GF-D8 (cell line): ENCODE measurements at places on chromosomes 2 and 18.

DNA sequence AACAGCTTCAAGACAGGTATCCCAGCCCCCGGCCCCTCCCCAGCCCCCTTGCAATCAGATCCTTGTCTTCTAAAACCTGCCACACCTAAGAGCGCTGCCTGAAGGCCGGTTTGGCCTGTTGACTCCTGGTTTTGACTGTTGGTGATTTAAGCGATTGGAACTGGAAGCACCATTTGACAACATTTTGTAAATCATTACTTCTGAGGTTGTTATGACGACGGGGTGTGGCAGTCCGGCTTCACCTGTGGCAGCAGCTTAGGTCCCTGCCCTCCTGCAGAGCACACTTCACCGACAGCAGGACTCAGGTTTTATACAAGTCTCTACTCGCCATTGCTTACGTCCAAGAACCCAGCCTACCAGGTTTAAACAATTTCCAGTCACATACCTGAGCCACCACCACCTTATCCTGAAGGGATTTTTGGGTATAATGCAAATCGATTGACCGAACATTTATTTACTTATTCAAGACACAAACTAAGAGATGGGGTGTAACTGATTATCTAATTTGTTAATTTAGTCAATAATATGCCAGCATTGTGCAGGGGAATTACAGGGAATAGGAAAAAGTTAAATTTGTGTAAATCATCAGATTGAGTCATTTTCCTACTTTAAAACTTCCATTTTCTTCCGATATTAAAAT lies 707 bp upstream of the DGUOK start:
- no peak for DNase-seq

DNA sequence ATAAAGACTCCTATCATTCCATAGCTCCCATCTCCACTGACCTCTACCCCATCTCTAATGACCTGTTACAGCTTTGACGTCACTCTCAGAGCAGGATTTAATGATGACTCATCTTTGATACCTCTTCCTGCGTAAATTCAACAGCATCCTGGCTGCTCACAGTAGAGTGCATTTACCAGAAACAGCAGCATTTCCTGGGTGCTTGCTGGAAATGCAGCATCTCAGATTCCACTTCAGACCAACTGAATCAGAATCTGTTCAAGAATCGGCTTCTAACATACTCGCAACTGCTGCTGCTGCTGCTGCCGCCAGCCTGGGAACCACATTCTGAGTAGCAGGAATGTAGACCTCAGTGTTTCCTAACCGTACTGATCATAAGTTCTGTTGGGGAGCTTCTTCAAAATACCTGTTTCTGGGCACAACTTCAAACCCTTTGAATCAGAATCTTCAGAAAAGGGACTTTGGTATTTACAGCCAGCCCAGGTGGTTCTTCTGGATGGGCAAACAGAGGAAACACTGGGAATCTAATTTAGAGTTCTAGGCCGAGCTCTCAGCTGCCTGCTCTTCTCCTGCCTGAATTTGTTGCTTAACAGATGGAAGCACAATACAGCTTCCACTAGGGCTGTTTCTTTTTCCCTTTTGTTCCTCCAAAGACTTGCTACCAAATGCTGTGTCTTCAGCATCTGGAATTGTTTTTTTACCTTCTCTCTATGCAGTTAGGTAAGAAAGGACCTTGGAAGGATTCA lies 241.4 kb downstream of the NCKAP5 start:
- DNase-seq = no peak

GRCh38 chr2:192186806-192187205 lies 7.9 kb downstream of the TMEFF2 start:
- DNase-seq = no peak

- no peak for DNase-seq
Observed at GRCh38 chr2:9401646-9402371, 21.5 kb downstream of the ITGB1BP1 start.

DNA sequence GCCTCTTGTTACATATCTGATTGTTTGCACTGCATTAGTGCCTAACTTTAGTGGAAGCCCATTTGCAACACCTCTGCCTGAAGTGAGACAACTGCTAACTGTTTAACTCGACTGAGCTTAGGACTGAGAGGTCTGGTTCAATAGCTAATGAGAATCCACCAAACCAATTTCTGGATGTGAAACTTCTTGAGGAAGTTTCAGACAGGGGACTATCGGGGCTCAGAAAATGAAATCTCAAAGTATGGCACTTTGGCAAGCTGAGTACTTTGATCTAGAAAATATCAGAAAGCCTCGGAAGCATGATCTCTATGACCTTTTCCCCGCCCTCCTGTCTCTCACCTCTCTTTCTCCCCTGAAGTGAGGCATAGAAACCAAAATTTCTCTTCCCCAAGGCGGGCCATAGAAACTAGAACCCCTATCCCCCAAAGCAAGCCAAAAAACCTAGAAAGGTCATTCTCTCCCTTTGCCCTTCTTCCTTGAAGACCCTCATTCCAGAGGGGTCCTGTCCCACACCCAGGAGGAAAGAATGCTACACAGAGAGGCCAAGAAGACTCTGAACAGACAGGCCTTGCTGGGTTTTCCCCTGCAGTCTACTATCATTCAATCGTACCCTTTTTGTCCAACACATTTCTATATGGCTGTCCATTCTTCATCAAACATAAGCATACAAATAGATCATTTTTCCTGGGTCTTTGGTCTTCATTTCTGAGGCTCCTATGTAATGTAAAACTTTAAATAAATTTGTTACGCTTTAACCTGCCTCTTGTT lies 69.6 kb upstream of the CREB1 start:
- no peak for DNase-seq

DNA sequence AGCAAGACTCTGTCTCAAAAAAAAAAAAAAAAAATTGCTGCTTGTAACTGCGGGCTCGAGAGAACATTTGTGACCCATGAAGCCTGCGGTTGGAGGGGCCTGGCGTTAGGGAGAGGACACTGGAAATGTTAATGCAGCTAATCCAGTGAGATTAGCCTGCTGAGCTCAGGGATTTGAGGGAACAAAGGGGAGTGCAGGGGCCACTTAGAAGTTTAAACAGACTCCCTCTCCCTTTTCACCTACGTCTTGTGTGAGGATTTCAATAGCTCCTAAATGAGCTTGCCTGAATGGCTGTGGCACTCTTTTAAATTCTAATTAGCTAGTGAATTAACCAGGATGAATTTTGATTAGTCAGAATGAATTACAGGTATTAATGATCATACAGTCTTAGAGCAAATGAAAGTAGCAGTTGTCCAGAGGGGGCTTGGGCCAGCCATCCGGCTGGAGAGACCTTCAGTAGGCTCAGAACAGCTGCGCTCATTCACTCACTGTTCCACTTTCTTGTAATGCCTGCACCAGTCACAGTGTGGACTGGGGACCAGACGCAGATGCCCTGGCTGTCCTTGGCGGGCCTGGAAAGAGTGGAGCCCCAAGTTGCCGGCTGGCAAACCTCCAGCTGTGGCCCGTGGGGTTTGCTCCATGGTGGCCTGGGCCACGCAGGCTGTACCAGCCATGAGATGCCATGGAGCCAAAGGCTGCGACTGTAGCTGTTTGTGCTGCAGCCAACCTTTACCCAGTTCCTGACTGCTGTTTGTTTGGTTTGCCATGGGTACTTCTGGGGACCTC lies 20.8 kb downstream of the LDLRAD4 start:
- DNase-seq = no peak

GRCh38 chr2:101698014-101698843 lies 722 bp downstream of the MAP4K4 start:
- no peak for DNase-seq

- no peak for DNase-seq
Observed at GRCh38 chr2:232457121-232458011, 1.4 kb downstream of the ALPI start.

- DNase-seq = no peak
Observed at GRCh38 chr2:239644011-239644410, 243.2 kb upstream of the HDAC4 start.

- no peak for DNase-seq
Observed at GRCh38 chr18:67232406-67232805, 284.1 kb downstream of the DSEL start.

GRCh38 chr2:240514631-240515030 lies 43.2 kb downstream of the ANKMY1 start:
- DNase-seq = no peak

DNA sequence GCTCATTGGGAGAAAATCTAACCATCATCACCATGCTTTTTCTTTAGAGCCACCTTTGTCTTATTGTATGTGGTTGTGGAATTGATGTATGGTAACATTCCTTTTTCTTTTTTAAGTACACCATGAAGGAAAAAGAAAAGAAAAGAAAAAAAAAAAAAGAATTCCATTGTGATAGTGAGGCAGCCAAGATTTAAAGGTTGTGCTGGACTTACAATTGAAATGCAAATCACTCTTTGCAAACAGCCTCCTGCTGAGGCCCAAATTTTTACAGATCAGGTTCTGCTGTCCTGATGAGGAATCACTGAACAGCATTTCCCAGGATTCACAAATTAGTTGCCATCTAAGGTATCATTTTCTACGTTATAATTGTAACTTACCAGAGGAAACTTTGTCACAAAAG lies 1101.0 kb upstream of the FANCL start:
- DNase-seq = no peak

- no peak for DNase-seq
Observed at GRCh38 chr2:151287513-151288250, 1.8 kb downstream of the NMI start.

DNA sequence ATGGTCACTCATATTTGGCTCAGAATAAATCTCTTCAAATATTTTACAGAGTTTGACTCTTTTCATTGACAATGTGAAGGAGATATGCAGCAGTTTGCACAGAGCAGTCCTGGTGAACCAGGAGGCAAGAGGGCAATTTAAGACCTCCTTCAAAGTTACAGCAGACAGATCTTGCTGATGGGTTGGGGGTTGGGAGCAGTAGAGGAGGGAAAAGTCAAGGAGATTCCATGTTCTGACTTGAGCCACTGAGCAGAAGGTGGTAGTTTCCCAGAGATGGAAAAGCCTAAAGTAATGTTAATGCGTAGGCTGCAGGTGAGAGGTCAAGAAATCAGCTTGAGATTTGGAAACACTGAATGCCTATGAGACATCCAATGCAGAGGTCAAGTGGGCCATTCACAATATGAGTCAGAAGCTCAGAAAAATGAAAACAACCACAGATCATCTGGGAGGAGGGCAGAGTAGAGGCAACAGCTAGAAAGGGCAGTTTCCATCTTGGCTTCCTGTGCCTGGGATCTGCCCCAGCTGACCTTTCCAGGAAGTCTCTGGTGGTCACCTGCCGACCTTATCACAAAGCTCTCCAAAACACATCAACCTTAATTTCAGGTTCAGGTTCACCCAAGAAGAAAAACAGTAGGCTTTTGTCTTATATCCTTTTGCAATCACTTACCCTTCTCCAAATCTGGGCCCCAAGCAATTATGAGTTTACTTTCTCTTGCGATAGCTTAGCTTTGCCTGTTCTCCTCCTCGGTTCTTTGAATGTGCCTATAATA lies 197.5 kb upstream of the ARL4C start:
- no peak for DNase-seq

GRCh38 chr2:96839875-96840850 lies 3.7 kb downstream of the ANKRD23 start:
- no peak for DNase-seq

DNA sequence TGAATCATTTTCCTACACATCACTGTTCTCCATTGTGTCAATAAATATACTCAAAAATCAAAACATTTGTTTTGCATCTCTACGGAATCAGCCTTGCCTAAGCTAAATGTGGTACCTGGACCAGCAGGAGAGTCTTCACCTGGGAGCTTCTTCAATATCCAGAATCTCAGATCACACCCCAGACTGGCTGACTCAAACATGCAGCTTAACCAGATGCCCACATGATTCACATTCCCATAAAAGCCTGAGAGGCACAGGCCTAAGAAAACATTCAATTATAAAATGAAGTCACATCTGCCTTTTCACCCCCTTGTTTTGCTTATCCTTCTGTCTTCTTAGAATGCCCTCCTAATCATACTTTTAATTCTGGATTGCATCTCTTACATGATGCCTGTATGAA lies 1045.5 kb upstream of the NXPH2 start:
- no peak for DNase-seq

- DNase-seq = no peak
Observed at GRCh38 chr2:212538305-212539071, at the start of gene ERBB4. ERBB4 (minus strand) TSS chr2:212538802; CDS start chr2:212538530, 272 bp downstream.

- no peak for DNase-seq
Observed at GRCh38 chr2:8647462-8647857, 34.4 kb upstream of the ID2 start.

DNA sequence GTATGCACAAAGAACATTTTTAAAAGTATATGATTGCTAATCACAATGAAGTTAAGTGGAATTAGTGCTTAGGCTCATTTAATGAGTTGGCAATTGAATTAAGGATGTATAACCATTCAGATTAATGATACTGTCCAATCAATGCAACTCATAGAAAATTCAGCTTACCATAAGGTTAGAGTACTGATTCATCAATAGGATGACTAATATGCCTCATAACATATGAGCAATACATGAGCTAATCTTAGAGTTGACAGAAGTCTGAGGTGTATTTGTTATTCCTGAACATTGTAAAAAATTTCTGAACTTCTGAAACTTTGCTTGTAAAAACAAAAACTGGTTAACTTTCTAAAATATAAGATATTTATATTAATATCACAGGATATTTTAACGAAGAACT lies 118.3 kb upstream of the NETO1 start:
- DNase-seq = no peak

- DNase-seq = no peak
Observed at GRCh38 chr2:233928594-233929351, 11.6 kb downstream of the TRPM8 start.

DNA sequence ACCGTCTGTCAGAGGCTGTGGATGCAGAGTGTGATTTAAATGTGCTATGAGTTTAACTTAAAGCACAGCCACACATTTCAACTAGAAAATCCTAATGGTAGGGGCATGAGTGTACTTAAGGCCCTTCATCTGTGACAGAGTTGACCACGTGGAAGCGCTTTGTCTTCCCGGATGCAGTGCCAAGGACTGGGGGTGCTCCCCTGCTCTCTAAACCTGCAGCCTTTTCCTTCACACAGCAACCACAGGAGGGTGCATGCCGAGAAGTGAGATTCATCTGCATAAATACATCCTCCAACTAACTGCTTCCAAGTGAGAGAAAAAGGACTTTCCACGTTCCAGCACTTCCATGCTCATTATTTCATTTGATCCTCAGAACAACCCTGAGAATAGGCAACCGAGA lies 149.6 kb downstream of the MYT1L start:
- DNase-seq = no peak

GRCh38 chr2:214742119-214742518 lies 67.4 kb downstream of the BARD1 start:
- DNase-seq = no peak

DNA sequence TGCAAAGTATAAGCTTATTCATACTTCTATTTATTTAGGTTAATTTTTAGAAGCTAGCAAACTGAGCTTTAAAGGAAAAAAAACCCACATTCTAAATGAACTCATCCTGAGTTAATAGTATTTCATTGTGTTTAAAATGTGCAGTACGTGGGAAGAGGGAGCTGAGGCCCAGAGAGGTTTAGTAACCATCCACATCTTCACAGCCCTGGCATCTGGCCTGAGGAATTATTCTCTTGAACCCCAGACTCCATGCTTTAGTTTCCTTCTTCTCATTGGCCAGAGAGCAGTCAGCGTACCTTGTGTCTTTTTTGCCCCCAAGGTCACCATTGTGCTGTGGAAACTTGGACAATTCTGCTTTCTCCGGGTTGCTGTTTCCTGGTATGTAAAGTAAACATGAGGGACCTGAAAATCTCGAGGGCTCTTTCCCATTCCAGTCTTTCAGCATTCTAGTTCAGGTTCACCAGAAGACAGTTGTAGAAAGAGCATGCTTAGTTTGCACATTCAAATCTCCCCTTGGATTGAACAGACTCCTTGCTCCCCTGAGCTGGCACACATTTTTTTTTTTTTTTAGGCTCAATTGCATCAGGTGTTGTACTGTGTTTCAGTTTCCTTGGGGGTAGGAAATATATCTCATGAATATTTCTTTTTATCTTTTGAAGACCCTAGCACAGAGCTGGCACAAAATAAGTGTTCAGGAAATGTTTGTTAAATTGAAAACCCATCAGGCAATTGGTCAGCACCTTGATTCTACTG lies 81.4 kb downstream of the MYCN start:
- DNase-seq = no peak
